ENCODE measurements at places on chromosomes 2 and 18.

DNA sequence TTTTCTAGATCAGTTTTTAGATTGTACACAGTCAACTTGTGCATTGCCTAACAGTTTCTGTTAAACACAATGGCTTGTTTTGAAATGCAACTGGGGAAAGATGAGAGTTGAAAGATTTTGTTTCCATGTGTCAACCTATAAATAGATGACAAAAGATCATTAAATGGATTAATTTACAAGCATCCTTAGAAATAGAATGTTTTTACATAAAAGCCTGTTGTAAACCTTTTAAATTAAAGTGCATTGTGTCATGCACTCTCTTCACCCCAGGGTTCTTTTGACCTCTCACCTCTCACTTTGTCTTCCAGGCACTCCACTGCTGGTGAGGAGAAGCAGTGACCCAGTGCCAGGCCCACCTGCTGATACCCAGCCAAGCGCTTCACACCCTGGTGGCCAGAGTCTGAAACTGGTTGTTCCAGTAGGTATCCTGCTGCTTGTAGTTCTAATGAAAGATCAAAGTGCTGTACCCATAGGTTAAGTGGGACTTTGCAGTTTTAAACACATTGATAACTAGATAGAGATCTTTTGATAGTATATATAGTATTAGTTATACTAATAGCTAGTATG, 502.1 kb downstream of the PARD3B start:
- no peak for ATAC-seq

GRCh38 chr2:97005353-97005752, 19.0 kb upstream of the FAM178B start:
- ATAC-seq = no peak

- ATAC-seq = no peak
Measured at GRCh38 chr2:128817171-128817570, 498.5 kb upstream of the HS6ST1 start.

- ATAC-seq = no peak
Measured at GRCh38 chr2:66437109-66437690, 2.3 kb downstream of the MEIS1 start.

- ATAC-seq = no peak
Measured at GRCh38 chr2:201441409-201441808, 9.8 kb downstream of the TRAK2 start.
